ENCODE measurements at places on chromosomes 7 and 10.

DNA sequence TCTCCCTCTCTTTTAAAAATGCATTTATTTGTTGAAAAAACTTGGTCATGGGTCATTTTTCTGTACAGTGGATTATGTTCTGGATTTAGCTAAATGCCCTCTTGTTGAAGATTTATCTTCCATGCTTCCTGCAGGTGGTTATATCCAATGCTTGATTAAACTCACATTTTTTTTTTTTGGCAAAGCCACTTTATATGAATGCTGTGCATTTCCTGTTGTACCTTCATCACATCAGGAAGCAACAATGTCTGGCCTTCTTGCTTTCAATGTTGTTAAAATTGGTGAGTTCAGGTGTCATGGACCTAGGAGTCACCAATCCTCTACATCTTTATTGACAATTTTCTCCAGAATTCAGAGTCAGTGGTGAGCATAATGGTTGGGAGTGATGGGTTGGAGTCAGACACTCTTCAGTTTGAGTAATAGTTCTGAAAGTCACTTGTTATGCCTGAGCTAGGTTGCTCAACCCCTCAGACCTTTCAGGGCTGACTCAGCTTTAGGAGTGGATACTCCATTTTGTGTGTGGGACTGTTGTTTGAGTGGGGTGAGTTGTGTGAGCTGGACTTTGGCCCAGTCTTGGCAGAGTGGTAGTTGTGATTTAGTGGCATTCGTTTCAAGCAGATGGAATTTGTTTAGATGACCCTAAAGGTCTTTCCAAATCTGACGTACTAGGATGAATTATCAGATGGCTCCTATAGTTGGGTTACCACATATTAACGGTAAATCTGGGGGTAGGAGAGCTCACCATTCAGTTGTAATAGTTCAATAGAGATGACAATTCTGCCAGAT lies 213.5 kb upstream of the ZNF32 start:
- no peak for DNase-seq

DNA sequence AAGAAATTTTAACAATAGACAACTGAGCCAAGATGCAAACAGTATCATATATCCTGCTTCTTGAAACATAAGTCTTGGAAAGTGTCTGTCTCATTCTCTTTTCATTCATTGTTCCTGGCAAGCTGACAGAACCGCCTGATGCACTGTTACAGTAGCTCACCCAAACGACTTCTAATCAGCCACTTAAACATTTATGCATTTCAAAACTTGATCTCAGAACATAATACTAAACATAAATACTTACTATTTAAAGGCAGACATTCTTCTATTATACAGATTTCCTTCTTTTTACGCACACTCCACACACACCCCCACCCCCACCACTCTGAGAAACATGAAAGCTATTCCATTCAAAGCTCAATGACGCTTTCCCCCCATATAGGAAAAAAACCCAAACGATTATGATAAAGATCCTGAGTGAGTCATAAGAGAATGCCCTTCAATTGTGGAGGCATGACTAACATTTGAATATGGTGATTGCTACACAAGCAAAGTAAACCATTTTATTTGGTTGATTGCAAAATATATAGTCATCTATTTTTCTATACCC lies 30.5 kb downstream of the SHTN1 start:
- no peak for DNase-seq

GRCh38 chr10:52437205-52437646 lies 123.1 kb downstream of the DKK1 start:
- DNase-seq: no peak

- no peak for DNase-seq
Observed at GRCh38 chr10:63003816-63004453, 129.2 kb upstream of the NRBF2 start.

DNA sequence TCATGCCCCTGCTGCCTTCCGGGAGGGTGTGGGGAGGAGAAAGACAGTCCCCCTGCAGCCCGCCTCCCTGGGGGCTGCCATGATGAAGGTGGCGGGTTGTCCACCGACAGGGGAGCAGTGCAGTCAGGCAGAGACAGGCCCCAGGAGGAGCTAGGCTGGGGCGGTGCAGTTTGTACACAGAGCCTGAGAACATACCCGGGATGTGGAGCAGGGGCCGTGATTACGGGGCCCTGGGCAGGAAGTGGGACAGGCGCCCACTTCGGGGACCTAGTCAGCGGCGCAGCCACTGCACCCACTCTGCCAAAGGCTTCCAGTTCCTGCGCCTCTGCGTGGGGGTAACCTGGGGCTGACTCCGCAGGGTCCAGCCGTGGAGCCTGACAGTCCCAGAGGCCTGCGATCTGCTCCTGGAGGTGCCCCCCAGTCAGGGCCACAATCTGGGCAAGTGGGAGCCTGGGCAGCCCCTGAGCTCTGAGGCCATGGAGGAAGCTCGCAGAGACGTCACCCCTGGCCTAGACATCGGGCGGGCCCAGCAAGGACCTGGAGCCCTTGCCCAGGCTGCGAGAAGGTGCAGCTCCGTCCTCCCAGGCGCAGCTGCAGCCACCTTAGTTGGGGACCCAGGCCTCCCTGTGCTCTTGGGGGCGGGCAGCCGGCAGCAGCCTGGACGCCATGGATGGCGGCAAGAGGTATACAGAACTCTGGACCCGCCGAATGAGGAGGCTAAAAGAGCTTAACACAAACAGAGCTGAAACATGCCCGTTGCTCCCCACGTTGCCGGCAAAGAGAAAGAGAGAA lies 1356.8 kb downstream of the XPNPEP1 start:
- no peak for DNase-seq

Measured in NCI-H748 treated with DMSO at 0.1 percent for 48 hours (cell line).